ENCODE measurements at places on chromosomes 4 and X.

DNA sequence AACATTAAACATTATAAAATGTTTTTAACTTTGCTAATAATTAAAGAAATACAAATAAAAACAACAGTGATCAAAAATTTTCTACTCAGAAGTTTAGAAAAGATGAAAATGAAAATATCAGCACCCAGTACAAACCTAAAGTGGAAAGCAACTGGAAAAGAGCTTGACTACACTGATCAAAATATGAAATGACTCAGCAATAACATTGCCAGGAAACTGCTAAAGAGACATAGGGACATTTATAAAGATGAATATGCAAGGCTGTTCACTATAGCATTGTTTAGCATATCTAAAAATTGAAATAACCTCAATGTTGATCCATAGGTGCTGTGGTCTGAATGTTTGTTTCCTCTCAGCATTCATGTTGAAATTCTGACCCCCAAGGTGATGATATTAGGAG lies 88.5 kb upstream of the NOCT start:
- peak; percentile 45 for DNase-seq

DNA sequence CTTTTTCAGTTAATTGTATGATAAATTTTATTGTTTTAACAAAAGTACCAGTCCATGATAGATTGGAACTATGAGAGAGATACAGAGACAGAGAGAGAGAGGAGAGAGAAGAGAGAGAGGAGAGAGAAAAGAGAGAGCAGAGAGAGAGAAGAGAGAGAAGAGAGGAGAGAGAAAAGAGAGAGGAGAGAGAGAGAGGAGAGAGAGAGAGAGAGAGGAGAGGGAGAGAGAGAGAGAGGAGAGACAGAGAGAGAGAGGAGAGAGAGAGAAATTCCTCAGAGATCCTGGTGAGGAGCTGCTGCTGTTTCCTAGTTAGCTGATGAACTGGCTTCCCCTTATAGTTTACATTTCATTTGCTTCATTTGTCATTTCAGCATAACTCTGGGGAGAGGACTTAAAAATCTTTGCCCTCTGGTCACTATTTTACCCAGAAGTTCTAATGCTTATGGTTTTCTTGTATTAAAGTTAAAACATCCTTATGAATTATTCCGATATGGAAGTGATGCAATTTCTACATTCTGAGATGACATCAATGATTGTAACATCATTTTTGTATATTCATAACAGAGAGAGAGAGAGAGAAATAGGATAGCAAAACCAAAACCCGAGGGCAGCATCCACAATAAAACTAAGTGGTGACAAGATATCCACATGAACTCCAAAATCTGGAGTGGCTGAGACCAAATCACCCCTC lies 10.8 kb downstream of the CTAG1A start:
- peak; percentile 11 for DNase-seq

DNA sequence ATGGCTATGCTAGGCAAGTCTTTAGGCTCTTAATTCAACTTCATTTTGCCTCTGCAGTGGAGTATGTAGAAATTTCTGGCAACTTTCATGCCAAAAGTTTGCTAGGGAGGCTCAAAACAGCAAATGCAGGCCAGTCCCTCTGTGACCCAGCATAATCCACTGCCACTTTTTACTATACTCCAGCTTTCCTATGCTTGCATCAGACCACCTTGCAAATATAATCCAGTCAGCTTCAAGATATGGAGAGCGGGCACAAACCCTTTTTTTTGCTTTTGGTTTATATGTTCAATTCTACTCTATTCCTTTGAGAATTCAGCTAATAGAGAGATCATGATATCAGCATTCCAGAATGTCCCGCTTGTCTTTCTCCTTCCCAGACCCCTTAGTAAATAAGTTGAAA lies 192.0 kb upstream of the PABPC4L start:
- DNase-seq: no peak

DNA sequence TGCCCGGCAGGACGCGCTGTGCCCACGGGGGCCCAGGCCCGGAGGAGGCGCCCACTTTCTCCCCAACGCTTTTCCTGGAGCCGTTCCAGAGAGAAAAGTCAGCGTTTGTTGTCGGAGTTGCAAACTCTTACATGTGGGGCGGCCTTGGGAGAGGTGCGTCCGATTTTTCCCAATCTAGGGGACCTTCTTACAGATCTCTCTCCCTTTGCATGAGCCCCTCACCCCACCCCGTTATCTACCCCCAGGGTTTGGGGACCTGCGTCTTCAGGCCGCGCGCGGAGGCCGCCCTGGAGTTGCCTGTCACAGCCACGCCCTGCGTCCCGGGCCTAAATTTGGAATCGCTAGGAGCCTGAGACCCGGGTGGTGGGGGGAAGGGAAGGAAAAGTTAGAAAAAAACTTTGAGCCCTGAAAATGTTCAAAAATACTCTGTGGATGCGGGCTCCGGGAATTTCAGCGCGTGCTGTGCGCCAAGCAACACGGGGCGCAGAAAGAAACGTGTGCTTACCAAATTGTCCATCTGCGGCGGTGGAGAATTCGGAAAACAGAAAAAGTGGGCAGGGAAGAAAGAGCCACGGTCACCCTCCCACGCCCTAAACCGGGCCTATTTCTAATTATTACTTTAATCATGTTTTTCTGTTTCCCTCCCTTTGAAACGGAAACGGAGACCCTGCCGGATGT lies 587 bp downstream of the CD99 start:
- peak; percentile 76 for DNase-seq

- DNase-seq: no peak
Measured at GRCh38 chrX:49892542-49892941, 13.3 kb downstream of the USP27X start.

GRCh38 chrX:104427073-104427472 lies 138.9 kb upstream of the IL1RAPL2 start:
- no peak for DNase-seq
